ENCODE measurements at places on chromosomes 11 and 22.

- no peak for DNase-seq
These were observed 6.6 kb downstream of the TRIM34 start for GRCh38 chr11:5631417-5631816.

GRCh38 chr11:130623670-130624668, 175.5 kb downstream of the ADAMTS15 start:
- no peak for DNase-seq

GRCh38 chr11:35949242-35949641, 5.4 kb downstream of the LDLRAD3 start:
- no peak for DNase-seq

DNA sequence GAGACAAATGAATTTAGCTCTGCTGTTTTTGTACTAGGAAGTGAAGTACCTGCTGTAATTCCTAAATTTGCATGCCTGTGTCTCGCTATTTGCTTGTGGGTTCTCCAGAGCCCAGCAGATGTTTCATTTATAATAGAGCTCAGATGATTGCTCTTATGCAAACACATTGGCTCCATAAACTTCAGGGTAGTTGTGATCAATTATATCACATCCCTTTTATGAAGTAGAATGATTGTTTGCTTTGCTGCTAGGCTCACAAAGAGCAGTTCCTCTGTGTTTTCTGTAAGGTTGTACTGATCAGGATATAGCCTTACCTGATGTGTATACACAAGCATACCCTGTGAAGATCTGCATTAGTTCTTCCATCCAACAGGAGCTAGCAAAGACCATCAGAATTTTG, 64.1 kb downstream of the C11orf87 start:
- DNase-seq = no peak

DNA sequence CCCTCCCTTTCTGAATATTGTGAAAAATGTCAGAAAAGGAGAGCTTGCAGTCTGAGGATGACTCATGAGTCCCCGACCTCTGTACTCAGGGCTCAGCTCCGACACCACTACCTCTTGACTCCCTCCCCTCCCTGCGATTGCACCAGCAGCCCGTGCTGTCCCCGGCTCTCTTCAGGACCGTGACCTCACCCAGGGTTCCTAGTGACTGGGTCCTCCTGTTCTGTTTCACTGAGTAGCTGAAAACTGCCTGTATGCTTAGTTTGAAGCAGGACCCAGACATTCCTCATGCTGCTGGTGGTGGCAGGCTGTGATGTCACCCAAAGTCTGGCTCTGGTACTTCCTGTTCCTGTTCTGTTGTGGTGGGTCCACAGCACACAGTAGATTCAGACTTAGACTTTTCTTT, 11.7 kb downstream of the PHRF1 start:
- no peak for DNase-seq

DNA sequence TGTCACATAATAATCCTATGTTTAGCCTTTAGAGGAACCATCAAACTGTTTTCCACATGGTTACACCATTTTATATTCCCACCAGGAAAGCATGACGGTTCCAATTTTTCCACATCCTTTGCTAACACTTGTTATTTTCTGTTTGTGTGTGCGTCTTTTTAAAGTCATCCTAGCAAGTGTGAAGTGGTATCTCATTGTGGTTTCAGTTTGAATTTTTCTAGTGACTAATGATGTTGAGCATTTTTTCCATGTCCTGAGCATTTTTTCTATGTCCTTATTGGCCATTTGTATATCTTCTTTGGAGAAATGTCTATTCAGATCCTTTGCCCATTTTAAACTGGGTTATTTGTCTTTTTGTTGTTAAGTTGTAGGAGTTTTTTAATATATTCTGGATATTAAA, 53.7 kb upstream of the DEPDC7 start:
- DNase-seq = no peak

DNA sequence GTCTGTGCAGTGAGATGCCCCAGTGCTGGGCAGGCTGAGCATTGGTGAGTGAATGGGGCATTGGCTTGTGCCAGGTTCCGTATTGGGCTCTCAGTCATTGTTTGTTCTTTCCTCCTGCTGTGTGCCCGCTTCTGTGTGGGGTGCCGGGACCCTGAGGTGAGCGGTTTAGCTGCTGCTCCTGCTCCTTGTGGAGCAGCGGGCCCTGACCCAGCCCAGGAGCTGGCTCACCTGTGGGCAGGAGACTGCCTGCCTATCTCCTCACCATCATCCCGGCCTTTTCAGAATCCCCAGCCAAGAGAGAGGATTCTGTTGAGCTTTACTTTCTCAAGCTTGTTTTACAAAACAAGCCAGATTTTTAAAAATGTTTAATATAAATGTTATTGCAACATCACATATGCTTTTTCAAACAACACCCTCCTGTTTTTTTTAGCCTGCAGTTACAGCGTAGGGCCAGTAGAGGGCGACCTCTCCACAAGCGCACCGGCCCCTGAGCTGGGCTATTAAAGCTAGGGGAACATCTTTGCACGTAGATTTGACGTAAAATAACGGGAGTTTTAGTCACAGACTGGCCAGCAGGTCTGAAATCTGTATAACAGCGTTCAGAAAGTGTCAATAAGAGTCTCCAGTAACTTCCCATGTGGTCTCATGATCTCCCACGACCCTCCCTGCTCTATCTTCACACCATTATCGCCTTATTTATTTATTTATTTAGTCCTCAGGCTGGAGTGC, 25.1 kb upstream of the RELT start:
- DNase-seq = peak; percentile 56

GRCh38 chr11:126060757-126061171, 1.9 kb downstream of the CDON start:
- DNase-seq = no peak

Data from T1000 (cell line).